Inflammatory macrophage treated with lipopolysaccharide for 4 hours (primary cell): ENCODE measurements at places on chromosomes 7 and 10.

GRCh38 chr7:88040694-88041093, 106.6 kb downstream of the ADAM22 start:
- no peak for DNase-seq

GRCh38 chr10:112402917-112403316, 29.0 kb downstream of the ACSL5 start:
- DNase-seq = no peak

GRCh38 chr10:31602541-31603234, 283.7 kb downstream of the ZEB1 start:
- DNase-seq = no peak

DNA sequence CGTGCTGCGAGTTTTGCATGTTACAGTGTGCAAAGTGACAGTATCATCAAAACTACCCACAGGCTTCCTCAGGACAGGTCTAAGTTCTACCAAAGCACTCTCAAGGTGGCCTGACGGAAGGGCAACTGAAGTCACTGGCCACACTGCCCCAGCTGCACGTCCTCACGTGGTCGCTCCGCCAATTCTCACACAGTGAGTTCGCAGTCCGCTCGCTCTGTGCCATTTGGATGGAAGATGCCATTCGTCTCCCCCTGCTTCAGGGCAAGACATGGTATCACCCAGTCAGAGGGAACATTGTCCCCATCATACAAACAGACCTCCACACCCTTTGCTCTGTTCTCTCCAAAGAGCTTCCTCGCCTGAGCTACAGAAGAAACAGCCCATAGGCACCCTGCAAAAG, 109.6 kb upstream of the COBL start:
- no peak for DNase-seq

DNA sequence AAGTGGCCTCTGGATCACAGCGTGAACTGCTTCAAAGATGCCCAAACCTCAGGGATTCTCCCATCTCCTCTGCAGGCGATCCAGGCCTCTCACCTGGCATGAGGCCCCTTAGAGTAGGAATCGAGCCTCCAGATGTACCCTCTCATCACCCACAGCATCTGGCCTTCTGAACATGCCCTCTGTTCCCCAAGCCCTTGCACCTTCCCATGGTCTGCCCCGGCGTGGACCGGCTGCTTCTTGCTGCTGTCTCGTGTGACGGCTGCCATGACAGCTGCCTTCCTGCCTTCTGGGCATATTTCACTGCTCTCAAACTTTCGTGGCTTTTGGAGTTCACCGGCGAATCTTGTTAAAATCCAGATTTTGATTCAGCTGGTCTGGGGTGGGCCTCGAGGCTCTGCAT, 157.2 kb upstream of the NPS start:
- no peak for DNase-seq

- no peak for DNase-seq
Observed at GRCh38 chr10:101464599-101464998, 110.6 kb downstream of the BTRC start.

DNA sequence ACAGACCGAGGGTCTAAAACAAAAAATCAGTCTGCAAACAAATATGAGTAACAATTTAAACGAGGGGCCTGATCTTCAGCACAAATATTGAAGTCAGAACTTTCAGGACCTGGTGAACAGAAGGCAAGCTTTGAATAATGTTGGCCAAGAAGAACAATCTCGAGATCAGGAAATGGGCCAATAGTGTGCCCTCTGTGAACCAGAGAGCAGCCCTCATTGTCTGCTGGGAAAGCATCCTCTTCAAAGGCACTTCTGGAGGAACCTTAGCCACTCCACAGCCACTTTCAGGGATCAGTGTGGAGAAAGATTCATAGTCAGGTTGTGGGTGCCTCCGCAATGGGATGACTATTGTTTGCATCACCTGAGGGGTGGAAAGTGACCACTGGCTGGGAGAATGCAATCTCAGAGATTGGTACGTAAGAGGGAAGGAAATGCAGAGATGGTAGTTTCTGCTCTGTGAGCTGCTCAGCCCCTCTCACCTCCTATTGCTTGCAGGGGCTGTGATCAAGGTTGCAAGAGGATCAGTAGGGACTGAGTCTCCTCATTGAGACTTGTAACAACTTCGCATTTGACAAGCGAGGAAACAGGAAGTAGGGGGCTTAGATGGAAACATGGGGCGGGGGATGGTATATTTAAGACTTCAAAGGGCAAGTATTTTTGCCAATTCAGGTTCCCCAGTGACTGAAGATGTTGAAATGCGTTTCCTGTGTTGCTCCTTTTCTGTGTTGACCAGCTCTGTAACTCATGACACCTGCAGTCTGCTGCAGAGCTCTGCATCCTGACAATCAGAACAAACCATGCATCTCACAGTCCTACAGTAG, 28.4 kb upstream of the IFRD1 start:
- peak; percentile 27 for DNase-seq

DNA sequence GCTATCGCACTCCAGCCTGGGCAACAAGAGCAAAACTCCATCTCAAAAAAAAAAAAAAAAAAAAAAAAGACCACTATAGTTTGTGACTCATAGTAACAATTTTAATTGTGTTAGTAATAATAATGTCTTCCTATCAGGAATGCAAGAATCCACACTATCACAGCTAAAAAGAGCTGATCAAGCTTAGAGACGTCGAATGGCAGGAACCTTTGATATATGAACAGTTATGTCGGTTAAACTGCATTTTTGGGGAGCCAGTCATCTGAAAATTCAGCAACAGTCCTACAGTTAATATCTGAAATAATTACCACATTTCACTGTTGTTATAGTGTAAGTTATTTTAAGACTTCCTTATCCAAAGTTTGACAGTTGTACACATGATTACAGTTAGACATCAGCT, 8.8 kb downstream of the PHYH start:
- no peak for DNase-seq

DNA sequence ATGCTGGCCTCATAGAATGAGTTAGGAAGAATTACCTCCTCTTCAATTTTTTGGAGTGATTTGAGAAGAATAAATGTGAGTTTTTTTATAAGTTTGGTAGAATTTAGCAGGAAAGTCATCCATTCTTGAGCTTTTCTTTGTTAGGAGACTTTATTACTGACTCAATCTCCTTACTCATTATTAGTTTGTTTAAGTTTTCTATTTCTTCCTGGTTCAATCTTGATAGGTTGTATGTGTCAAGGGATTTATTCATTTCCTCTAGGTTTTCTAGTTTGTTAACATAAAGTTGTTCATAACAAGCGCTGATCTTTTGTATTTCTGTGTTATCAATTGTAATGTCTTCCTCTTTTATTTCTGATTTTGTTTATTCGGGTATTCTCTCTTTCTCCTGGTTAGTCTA, 47.4 kb downstream of the BICC1 start:
- DNase-seq = no peak

GRCh38 chr7:4162884-4163564, 519.1 kb upstream of the FOXK1 start:
- no peak for DNase-seq

GRCh38 chr7:135111379-135111778, 36.5 kb upstream of the TMEM140 start:
- DNase-seq = peak; percentile 3

- no peak for DNase-seq
Observed at GRCh38 chr10:128029731-128030369, 96.4 kb downstream of the MKI67 start.

- DNase-seq = no peak
Observed at GRCh38 chr10:22733992-22734391, 19.6 kb upstream of the PIP4K2A start.

- no peak for DNase-seq
Observed at GRCh38 chr10:86325158-86325557, 41.4 kb downstream of the GRID1 start.

DNA sequence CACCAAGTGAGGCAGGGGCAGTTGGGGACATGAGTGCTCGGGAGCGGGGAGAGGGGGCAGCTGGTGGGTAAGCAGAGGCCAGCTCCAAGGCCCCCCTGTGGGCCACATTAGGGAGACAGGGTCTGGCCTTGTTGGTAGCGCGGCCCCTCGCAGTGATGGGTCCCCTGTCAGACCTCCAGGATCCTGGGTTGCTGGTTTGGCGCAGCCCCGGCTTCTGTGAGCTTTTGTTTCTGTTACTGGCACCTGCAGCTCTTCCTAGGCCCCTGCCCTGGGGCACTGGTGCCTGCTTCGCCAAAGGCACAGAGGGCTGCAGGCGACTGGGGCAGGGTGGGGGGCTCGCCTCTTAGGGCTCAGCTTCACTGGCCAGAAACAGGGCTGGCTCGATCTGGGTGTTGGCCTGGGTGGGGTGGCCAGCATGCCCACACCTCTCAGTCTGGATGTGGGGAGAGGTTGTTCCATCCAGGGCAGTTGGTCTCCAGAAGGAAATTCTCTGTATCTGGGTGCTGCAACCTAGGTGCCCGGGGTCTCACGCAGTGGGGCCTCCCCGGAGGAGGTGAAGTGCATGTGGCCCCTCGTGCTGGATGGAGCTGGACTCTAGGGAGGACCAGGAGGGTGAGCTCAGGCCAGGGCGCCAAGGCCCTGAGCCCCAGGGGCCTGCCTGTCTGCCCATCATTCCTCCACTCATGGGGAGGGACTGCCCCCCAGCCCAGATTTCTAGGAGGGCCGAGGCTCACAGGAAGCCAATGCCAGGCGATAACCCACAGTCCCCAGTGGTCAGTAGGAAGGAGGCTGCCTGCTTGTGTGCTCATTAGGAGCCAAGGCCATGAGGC, 138.6 kb downstream of the LHPP start:
- DNase-seq = no peak

DNA sequence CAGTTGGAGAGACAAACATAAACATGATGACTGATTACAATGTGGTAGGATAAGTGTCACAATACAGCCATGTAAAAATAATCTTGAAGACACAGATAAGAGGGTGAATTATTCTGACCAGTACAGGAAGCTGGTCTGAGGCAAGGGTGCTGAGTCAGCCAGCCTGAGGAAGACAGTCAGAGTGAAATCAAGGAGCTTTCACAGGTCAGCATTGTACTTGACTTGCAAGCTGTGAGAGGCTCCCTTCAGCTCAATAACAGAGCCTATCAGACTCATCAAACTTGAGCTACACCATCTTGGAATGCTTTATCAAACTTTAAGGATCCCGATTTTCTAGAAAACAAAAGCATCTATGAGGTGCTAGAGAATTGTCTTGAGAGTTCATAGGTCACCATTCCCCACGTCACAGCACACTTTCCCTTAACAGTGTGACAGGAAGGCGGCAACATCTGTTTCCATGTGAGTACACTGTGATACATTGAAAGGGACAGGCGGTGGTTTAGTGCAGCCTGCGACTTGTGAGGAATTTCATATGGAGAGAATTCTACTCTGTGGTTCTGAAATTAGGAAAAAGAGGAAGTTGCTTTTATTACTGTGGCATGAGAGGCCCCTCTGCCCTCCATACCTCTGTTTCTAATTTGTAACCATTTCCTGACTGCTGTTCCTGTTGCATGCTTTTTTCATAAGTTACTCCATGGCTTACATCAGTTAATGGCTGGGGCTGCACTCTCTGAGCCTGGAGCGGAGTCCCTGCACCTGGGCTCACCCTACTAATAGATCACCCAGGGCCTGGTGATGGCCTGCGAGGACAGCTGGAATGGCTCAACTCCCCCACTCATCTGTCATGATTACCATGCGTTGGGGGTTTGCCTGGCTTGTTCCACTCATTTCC, 417.1 kb downstream of the SUGCT start:
- DNase-seq = peak; percentile 86

- DNase-seq = no peak
Observed at GRCh38 chr10:127702271-127702670, 34.7 kb upstream of the FOXI2 start.

GRCh38 chr7:74665296-74665938, 7.9 kb downstream of the GTF2I start:
- peak; percentile 97 for DNase-seq

DNA sequence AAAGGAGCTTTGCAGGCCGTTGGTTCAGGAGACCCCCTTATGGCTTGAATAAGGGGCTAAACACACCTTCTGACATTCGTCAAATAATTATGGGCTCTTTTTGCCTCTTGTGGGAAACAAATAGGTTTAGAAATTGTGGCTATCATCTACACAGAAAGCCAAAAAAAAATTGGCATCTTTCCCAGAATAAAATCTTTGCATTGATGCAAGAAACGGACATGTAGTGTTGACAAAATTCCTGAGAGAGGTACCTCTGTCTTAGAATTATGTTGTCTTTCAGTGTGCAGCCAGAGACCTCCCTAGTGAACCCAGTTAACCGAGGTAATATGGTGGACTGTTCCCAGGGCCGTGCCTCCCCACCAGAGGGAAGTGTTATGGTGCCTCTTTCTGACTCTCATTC, 283.9 kb downstream of the SDHAF3 start:
- DNase-seq = no peak

- DNase-seq = no peak
Observed at GRCh38 chr10:113517901-113518260, 35.0 kb upstream of the HABP2 start.

GRCh38 chr7:47924266-47924665, 24.0 kb downstream of the PKD1L1 start:
- DNase-seq = peak; percentile 74

- no peak for DNase-seq
Observed at GRCh38 chr7:102097601-102098161, 189.0 kb upstream of the SH2B2 start.

DNA sequence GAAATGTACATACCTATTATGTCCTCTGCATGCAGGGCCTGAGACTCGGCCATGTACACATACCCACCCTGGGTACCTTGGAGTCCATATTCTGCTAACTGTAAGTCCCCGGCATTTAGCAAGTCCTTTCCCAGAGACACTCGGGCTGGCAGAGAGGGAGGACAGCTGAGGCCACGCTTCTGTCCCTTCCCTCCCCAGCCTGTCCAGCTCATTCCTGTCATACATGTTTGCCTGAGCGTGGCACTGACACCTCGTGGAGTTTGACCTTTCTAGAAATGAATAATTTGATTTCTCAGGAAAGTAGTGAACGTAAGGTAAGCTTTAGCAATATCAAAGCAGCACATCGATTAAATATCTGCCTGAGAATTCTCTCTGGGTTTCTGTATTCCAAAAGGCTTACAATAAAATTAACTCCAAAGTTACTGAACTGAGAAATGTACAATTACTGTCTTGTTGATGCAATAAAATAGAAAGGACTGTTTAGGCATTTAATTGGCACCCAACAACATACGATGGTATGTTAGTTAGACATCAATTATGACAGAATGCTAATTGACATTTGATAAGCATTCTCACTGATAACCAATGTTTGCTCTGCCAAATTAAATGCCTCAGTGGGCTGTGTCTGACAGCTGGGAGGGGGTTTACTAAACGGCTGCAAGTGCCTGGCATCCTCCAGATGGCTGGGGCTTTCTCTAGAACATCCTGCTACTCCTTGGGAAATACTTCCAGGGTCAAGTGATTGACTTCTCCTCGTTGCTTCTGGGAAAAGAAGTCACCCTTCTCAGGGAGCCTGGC, 221.2 kb downstream of the CCSER2 start:
- DNase-seq = no peak

DNA sequence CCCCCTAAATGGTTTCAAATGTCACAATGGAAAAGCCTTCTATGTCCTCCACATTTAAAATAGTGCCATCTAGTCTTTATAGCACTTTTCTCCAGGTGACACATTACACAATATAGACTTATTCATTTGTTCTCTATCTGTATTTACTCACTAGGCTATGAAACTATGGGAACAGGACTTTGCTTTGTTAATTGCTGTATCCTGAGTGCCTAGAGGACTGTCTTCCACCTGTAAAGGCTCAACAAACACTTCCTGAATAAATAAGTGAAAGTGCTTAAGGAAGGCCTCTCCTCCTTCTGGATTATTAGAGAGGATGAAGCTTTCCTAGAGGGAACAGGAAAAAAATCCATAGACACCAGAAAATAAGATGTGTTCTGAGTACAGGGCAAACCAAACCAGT, 397.6 kb upstream of the LRRN3 start:
- no peak for DNase-seq
